ENCODE measurements at places on chromosomes 13 and 19.

- DNase-seq, result no peak
These were observed 401.7 kb downstream of the IRS2 start for GRCh38 chr13:109384491-109385241.

DNA sequence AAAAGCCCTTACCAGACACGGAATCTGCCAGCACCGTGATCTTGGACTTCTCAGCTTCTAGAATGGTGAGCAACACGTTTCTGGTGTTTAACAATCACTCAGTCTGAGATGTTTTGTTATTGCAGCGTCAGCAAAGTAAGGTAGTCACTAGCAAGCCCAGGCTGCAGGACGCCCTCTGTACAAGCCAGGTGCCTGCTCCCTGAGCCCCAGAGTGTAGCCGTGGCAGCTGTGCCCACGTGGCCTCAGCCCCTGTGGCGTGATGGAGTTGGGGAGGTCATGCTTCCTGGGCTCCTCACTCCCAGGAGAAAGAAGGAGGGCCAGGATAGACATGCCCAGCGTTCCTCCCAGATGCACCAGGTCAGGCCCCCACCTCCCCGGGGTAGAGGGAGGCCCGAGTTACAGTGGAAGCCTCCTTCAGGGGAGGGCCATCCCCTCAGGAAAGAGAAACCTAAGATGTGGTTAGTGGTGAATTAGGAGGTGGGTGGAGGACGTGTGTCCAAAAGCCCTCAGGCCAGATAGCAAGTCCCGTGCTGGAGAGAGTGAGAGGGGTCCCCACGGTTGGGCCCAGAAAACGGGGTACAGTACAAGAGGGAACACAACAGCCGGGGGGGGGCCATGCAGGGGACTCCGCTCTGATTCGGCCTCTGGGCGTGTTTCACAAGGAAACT lies 169.6 kb upstream of the SOX1 start:
- DNase-seq, result no peak

DNA sequence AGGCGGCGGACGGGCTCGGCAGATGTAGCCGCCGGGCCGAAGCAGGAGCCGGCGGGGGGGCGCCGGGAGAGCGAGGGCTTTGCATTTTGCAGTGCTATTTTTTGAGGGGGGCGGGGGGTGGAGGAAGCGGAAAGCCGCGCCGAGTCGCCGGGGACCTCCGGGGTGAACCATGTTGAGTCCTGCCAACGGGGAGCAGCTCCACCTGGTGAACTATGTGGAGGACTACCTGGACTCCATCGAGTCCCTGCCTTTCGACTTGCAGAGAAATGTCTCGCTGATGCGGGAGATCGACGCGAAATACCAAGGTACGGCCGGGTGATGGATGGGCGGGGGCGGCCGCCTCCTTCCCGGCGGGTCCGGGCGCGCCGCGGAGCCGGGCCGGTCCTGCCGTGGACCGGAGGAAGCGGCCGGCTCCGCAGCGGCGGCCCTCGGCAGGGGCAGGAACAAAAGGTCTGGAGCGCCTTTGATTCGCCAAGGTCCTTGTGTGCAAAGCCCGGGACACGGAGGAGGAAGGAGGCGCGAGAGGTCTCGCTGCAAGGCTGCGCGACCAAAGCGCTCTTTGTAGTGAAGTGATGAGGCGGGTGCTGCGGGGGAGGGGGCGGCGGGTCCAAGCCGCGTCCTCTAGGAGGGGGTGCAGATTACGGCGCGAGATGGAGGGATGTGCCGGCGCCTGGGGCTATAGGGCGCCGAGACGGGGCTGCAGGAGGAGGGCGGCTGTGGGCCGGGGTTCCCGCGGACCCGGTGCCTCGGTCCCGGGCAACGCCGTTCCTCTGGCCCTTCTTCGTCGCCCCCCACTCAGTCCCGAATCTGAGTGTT lies 689 bp downstream of the ING1 start:
- no peak for DNase-seq

- peak; percentile 48 for DNase-seq
These were observed 4.9 kb downstream of the CALM3 start for GRCh38 chr19:46606019-46606418.

GRCh38 chr13:76647550-76647949 lies 238.7 kb downstream of the KCTD12 start:
- DNase-seq, result no peak

All from suprapubic skin (tissue), 4 donors.